ENCODE measurements at places on chromosomes 12 and 14.
A peak's percentile ranks its signal among the peaks of the same experiment; 100 is the strongest.

DNA sequence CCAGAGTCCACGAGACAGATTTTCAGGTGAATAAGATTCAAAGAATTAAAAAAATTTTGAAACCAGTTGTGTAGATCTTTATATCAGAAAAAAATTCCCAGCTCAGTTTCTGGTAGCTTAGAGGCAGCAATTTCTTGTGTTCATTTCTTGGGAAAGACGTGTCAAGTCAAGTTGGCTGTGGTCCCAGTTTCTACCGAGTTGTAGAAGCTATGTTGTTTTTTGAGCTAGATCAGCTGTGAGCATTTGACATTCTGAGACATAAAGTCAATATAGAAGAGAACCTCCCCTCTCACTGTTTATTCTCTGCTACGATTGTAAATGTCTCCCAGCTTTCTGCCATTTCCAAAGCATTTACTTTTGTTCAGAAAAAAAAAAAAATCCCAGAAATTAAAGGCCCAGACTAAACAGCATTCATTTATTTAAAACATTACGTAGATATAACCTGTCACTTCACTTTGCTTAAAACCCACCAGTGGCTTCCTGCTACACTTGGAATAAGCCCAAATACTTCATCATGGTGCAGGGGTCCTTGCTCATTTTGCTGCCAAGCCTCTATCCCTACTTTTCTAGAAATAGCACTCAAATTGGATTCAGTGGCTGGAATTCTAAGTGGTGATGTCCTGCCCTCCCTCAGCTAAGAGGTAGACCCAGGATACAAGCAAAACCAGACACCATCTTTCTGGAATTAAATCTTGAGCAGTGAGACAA, 20.6 kb upstream of the PYGL start:
- DNase-seq = peak; percentile 92

DNA sequence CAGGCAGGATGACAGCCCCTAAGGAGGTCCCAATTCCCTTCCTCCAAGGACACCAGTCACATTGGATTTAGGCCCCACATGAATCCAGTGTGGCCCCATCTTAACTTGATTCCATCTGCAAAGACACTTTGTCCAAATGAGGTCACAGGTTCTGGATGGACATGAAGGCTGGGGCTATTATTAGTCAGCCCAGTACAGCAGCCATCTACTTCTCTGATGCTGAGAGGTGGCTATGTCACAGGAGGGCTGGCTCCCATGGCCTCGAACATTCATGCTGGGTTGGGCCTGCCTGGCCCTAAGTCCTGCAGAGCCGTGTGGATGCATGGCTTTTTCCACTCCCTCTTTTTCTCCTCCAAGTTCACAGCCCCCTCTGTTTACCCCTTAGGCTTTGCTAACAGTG, 35.9 kb downstream of the SLC15A4 start:
- no peak for DNase-seq

DNA sequence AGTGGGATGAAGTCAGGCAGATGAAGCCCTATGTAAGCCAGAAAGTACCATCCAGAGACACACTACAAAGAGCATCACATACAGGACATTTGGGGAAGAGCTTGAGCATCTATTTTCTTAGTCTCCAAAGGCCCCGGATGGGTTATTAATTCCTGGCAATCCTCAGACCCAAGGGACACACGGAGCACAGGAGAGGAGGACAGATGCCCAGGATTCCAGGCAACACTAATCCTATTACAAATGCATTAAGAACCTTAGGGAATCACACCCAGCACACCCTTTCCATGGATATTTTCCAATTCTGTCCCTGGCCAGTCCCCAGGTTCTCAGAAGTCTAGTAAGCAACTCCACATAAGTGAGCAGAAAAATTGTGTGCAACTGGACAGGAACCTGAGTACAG, 65.9 kb downstream of the CMKLR1 start:
- DNase-seq = no peak

- no peak for DNase-seq
Observed at GRCh38 chr12:121926874-121927706, 8.7 kb downstream of the CFAP251 start.

GRCh38 chr14:105588236-105588860, 62.0 kb downstream of the TMEM121 start:
- no peak for DNase-seq

GRCh38 chr12:110253176-110253575, 27.9 kb upstream of the ATP2A2 start:
- no peak for DNase-seq

DNA sequence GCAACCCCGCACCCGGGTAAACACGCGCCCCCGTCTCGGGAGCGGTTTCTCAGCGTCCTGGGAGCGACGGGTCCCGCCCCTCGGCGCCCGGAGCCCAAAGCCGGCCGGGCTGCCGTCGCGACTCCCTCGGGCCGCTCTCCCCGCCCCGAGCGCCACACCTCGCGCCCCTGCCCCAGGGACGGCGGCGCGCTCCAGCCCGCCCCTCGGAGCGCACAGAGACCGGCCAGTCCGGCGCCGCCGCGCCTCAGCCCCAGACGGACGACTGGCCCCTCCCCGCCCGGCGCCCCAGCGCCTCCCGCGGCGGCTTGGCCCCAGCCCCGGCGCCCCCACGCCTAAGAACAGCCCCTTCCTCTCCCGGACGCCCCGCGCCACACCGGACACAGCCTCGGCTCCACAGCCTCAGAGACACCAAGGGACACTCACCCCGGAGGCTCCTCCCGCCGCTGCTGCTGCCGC, 411 bp downstream of the BTBD7 start:
- no peak for DNase-seq

DNA sequence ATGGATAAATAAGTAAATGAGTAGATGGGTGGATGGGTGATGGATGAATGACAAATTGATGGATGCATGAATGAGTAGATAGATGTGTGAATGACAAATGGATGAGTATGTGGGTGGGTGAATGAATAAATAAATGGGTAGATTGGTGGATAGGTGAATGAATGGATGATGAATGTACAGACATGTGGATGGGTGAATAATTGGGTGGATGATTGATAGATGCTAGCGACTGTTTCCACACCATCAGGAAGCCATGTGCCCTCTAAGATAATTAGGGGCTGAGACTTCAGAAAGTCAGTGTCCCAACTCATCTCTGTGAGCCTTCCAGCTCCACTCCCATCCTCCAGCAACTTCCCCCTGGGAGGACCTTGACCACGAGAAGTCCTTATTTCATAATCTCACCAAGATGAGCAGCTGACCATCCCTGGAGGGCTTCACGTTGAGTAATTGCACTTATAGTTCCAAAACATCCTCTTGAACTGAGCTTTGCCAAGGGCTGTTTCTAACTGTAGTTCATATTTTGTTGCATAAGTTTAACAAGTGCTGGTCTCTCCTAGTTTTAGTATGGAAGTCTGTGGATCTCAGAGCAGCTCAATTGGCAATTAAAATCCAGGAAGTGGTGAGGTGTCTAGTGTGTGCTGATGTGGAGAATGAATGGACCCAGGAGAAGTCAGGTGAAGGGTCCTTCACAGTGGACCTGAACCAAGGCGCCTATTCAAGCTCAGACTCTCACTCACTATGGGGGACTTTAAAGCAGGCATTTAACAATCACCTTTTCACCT, 295.7 kb downstream of the ADGRD1 start:
- no peak for DNase-seq
